Cerebellar cortex (tissue), 1 donor: ENCODE measurements at places on chromosomes 7 and 10.

- no peak for DNase-seq
Measured at GRCh38 chr7:39691821-39692220, 68.4 kb downstream of the RALA start.

GRCh38 chr7:73779517-73779916 is 9.4 kb upstream of the CLDN3 start:
- no peak for DNase-seq

- no peak for DNase-seq
Measured at GRCh38 chr10:131739206-131739605, 161.6 kb upstream of the PPP2R2D start.

DNA sequence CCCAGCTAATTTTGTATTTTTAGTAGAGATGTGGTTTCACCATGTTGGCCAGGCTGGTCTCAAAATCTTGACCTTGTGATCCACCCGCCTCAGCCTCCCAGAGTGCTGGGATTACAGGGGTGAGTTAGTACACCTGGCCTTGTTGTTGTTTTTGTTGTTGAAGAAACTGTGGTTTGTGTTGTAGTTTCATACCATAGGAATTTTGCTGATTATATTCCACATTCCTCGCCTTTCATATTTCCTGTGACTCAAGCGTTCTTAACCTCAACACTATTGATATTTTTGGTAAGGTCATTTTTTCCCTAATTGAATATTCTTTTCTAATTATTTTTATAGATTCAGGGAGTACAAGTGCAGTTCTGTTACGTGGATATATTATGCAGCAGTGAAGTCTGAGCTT is 16.7 kb downstream of the LIPF start:
- no peak for DNase-seq

GRCh38 chr10:32446536-32447406 is 831 bp downstream of the CCDC7 start:
- peak; percentile 64 for DNase-seq

- DNase-seq = no peak
Measured at GRCh38 chr10:63707254-63707910, 186.2 kb downstream of the REEP3 start.

DNA sequence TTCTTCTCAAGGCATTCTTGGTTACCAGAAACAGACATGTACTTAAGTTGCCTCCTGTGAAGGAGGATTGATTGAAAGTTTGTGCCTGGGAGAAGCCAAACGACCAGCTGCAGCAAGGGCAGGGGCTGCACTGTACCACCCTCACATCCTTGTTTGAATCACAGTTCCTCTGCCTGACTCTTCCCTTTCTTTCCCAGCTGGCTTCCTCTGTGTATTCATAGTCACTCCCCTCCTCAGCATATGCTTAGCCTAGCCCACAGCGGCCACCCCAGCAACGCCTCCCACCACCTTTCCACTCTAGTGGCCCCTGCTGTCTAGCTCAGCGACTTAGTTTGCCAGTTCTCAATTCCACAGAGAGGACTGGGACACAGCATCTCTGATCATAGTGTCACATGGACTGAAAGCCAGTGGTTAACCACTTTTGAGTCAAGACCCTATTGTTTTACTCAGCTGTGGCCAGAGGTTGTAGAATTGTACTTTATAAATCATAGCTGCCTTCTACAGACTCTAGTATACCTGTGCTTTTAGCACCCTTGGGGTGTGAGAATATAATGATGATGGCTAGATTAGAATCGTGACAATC is 643.0 kb downstream of the SUGCT start:
- no peak for DNase-seq

GRCh38 chr7:76357475-76358010 is 1.2 kb downstream of the YWHAG start:
- no peak for DNase-seq

GRCh38 chr7:140289804-140290203 is 108.5 kb downstream of the SLC37A3 start:
- DNase-seq = no peak

- DNase-seq = no peak
Measured at GRCh38 chr10:56481521-56482091, 120.5 kb upstream of the ZWINT start.

DNA sequence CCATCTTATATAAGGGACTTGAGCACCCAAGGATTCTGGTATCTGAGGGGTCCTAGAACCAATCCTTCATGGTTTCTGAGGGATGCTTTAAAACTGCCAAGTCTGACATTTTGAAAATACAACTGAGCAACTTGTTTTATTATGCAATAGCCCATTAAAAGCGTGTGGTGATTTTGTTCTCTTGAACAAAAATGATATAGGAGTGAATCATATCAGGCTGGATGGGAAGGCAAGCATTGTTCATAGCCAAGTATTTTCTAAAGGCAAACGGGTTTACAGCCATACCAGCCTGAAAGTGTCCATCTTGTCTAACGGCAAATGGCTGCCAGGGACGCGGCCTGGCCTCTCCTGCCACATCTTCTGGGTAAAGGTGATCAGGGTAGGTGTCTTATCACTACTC is 23.4 kb downstream of the RPP38 start:
- DNase-seq = no peak

DNA sequence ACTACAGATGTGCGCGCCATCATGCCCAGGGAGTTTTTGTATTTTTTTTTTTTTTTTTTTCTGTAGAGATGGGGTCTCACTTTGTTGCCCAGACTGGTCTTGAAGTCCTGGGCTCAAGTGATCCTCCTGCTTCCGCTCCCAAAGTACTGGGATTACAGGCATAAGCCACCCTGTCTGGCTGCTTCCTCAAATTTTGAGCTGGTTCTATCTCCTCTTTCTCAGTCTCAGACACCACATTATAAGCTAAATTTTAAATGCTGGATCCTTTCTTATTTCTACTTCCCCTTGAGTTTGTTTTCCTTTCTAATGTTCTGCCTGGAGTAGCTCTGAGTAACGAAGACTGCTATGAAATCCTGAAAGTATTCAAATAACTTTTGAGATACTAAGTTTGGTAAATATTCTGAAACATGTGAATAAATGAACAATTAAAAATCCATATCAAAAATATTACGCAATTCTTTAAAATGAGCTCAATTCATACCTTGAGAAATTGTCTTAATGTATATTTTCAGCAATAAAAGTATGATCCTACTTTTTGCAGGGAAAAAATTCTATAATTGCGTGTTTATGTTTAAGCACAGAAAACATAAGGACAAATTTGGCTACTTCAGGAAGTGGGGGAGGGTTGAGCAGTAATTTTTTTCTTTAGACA is 15.0 kb downstream of the TCAF1 start:
- no peak for DNase-seq

GRCh38 chr7:77329466-77330168 is 86.5 kb downstream of the GSAP start:
- DNase-seq = no peak

- DNase-seq = peak; percentile 69
Measured at GRCh38 chr7:107939573-107940489, 48.8 kb downstream of the DLD start.

DNA sequence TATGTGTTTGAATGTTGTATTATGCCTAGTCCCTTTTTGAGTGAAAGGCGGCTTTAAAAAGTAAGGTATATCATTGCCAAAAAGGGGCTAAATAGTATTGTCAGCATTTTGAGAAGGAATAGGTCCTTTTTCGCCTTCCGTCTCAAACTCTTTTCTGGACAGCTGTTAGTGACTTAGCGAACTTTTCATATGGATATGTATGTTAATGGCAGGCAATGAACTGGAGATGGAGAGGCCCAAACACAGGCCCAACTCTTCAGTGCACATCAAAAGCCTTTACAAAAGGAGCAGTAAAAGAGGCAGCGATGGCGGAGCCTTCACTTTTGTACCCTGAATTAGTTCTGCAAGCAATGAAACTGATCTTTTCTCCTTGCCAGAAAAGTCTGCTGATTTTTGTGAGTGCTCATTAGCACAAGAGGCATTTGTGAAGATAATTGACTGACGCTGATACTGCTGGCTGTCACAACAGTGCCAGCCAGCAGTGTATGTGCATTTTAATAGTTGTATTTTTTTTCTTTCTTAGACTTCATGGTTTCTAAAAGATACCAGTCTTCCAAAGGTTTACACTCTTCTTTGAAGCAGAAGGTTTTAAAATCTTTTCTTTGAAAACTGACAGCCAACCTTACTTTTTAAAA is 243.7 kb upstream of the SP8 start:
- no peak for DNase-seq

GRCh38 chr10:86813101-86813500 is 56.7 kb downstream of the BMPR1A start:
- DNase-seq = no peak

- DNase-seq = no peak
Measured at GRCh38 chr10:115023715-115024114, 69.5 kb upstream of the ATRNL1 start.

- DNase-seq = no peak
Measured at GRCh38 chr7:28336806-28337205, 75.5 kb upstream of the CREB5 start.

DNA sequence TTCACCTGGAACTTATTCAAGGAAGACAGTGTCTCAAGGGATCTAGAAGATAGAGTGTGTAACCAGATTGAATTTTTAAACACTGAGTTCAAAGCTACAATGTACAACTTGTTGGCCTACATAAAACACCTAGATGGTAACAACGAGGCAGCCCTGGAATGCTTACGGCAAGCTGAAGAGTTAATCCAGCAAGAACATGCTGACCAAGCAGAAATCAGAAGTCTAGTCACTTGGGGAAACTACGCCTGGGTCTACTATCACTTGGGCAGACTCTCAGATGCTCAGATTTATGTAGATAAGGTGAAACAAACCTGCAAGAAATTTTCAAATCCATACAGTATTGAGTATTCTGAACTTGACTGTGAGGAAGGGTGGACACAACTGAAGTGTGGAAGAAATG is 10.9 kb downstream of the IFIT3 start:
- DNase-seq = no peak

DNA sequence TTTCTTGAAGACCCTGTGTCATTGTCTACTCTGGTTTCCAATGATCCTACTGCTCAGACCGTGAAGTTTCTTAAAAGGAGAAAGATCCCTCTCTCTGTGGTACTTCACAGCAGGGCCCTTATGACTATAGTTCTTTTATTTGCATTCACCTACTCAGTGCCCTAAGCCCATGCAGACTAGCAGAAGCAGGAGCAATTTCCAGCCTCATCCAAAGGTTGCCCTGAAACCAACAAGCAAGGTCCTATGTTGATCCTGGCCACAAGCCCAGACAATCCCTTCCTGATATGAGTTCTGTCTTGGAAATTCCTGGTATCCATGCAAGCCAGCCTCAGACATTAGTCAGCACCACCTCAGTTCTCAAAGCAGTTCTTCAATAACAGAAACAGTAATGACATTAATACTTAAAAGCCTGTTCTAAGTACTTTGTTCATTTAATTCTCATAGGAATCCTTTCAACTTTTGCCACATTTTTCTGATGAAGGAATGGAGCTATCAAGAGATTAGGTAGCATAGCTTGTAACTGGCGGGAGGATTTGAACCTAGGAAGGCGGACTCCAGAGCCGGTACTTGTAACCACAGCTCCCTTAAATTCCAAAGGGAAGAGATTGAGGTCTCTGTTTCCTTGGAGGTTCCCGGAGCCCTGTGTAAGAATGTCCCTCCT is 58.1 kb upstream of the ST8SIA6 start:
- no peak for DNase-seq

DNA sequence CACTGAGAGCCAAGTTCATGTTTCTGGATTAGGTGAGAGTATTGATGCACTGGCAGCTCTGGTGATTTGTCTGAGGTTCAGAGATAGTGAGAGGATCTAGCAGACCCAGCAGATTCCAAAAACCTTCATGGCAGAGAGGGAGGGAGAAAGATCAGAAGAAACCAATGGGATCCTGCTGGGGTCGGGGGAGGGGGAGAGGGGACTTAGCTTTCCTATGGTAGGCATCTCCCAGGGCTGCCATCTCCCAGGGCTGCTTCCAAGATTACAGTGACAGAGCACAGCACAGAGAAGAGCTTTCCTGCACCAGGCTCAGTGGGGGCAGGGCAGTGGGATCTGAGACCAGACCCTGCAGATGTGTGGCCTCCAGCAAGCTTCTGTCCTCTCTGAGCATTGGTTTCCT is 76.8 kb upstream of the GDF10 start:
- DNase-seq = no peak

- no peak for DNase-seq
Measured at GRCh38 chr10:24324651-24325050, 115.7 kb downstream of the KIAA1217 start.

GRCh38 chr10:53808677-53809372 is 992.2 kb downstream of the PCDH15 start:
- DNase-seq = peak; percentile 15

DNA sequence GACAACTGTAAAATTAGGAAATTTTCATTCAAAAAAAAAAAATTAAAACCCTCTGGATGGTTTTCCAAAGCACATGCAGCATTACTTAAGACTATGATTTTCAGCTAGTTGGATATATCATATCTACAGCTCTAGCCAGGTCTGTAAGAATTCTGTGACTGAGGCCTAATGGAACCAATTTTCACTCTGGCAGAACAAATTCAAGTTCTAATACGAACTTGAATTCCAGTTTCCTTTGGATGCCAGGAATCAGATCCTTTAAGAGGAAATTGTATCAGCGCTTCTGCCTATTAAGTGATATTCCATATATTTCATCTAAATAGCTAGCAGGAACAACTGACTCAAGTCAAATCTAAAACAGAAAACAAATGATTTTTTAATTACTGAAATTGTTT is 34.8 kb downstream of the SKIDA1 start:
- DNase-seq = no peak

- DNase-seq = peak; percentile 39
Measured at GRCh38 chr7:8226501-8226900, 35.5 kb downstream of the ICA1 start.

DNA sequence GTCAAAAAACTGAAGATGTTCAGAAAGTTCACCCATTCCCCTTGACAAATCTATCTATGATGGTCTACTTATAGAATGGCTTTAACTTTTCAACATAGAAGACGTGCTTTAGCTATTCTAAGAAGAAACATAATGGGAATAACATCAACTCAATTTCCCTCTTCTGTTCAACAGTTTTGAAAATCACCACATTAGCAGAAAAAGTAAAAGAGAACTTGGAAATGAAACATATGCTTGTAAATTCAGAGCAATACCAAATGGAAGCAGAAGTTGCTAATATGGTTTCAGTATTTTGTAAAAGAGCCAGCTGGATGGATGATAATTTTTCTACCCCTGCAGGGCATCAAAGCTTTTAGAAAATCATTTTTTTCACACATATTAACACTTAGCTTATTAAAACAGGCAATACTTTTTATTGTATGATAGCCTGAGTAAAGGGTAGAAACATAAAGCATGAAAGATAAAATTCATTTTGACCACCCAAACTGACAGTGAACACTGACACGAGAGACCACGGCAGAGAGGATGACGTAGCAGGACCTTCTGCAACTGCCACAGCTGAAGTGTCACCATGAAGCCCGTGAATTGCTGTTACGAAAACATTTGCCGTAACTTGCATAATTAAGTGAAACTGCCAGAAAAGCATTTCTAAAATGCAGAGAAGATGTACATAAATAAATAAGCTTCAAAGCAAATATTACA is 39.2 kb upstream of the FEZF1 start:
- no peak for DNase-seq

DNA sequence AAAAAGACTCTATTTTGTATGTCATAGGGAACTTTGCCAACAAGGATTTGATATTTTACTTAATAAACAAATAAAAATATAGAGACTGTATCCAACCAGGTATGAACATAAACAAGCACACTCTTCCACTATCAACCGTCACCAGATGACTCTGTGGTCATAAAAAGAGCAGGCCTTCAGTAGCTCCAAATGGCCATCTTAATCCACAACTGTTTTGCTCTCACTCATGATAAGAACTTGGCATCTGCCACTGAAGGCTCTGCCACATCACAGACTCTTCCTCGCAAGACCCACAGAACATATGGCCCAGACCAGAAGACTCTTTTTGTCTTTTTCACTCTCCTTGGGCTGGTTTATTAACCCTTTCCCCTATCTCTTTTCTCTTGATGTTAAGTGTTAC is 98.7 kb upstream of the POM121L12 start:
- no peak for DNase-seq
